ENCODE measurements at places on chromosomes 16 and 17.

GRCh38 chr17:33983824-33984574 is 271.1 kb upstream of the CCL2 start:
- DNase-seq, result no peak

DNA sequence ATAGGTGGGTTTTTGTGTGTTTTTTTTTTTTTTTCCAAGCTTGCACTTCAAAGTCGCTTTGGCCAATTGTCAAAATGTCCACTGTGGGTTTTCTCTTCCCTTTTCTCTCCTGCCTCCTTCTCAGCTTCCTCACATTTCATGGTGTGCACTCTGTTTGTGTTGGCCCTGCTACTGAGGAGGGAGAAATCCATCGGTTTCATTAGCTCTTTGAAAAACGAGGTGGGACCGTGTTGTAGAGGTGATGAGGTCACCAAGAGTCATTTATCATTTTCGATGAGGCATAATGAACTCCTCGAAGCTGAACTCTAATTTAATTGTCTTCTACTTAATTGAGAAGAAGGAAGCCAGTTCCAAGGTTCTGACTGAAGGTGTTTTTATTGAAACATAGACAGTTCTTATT is 174.4 kb upstream of the TOX3 start:
- DNase-seq, result no peak

DNA sequence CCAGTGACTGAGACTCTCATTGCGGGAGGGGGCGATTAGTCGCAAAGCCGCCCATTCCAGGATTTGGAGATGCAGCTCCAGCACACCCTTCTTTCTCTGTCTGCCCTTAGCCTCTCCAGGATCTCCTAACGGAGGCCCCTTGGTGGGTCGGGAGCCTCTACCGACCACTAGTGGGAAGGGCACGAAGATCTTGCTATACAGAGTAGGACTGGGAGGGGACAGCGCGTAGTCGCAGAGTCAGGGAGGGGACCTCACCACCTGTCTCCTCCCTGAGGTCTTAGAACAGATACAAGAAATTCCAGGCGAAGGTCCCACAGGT is 588 bp upstream of the SMTNL2 start:
- peak; percentile 74 for DNase-seq

- peak; percentile 58 for DNase-seq
These were observed 736 bp downstream of the CNP start for GRCh38 chr17:41967141-41967920.

DNA sequence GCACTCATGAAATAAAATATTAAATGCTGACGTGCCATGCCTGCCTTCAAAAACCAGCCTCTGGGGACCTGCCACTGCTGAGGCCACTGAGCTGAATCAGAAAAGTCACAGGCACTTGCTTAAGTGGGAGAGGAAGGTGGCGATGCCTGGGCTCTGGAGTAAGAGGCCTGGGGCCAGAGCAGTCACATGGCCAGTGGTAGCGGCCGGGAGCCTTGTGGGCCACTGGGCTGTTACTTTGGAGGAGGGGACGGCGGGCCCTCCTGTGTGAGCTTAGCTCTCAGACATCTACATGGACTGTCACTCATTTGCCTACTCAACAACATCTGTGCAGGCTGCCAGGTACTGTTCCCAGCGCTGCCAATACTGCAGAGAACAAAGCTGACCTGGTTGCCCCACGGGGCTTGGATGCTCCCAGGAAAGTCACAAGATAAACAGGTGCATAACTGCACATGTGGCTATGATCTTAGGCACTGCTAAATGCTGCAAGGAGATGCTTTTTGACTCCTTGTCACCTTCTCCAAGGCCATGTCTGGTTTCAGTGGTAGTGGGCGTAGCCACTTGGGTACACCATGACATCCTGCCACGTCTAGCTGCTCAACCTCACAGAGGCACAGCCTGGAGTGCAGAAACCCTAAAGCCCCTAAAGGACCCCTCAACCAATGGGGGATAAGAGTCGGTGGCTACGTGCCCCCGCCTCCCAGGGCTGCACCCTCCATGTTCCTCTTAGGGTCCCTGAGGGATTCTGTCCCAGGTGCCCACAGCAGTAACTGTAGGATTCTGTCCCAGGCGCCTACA is 11.6 kb downstream of the COTL1 start:
- DNase-seq, result no peak

DNA sequence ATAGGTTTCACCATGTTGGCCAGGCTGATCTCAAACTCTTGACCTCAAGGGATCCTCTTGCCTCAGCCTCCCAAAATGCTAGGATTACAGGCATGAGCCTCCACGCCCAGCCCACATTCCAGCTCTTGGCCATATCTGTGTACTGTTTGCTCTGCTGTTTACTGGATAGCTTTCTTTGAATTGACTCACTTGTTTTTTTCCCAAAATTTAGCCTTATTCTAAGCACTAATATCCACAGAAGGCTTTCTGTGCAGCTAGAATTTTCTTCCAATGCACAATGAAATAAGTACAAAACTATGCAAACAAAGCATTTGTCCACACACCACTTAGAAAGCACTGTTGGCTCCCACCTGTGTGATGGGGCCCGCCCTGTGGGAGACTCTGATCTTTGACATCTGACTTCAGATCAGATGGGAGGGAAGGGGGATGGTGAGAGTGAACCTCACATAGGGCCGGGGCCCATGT is 72.2 kb downstream of the CLEC16A start:
- no peak for DNase-seq
